ENCODE measurements at places on chromosomes 16 and 17. TPM values are rescaled to one million over a fixed set of nuclear protein-coding genes. Genes with fewer than 3 reads are reported as not detected.

- no peak for DNase-seq
Observed at GRCh38 chr17:18144261-18144660, 35.7 kb downstream of the MYO15A start.

- DNase-seq: no peak
Observed at GRCh38 chr16:81720973-81721906, 57.9 kb upstream of the PLCG2 start.

GRCh38 chr16:73023752-73024570, 24.0 kb downstream of the ZFHX3 start:
- DNase-seq: peak; percentile 52

Gene ABCA9
- total RNA-seq: 10.9 TPM

Gene CHRNB1
- 5.0 TPM for total RNA-seq

Gene IRF8
- 20.0 TPM for total RNA-seq

Gene SEPTIN12
- not detected for total RNA-seq

Gene TPSD1
- 20.8 TPM for total RNA-seq

Data from ascending aorta (tissue), 2 donors.